ENCODE measurements at places on chromosomes 4 and X.

- DNase-seq, result no peak
Measured at GRCh38 chr4:100162027-100162685, 28.1 kb downstream of the DDIT4L start.

GRCh38 chr4:1243451-1244080 lies 5.4 kb downstream of the CTBP1 start:
- no peak for DNase-seq

DNA sequence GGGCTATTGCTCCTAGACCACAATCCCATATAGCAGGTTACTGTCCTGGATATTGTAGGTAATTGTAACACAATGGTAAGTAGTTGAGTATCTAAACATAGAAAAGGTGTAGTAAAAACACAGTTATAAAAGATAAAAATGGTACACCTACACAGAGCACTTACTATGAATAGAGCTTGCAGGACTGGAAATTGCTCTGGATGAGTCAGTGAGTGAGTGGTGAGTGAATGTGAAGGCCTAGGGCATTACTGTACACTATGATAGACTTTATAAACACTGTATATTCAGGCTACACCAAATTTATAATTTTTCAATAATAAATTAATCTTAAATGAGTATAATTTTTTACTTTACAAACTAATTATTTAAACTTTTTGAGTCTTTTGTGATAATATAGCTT lies 425.7 kb downstream of the PABPC4L start:
- DNase-seq, result peak; percentile 28

DNA sequence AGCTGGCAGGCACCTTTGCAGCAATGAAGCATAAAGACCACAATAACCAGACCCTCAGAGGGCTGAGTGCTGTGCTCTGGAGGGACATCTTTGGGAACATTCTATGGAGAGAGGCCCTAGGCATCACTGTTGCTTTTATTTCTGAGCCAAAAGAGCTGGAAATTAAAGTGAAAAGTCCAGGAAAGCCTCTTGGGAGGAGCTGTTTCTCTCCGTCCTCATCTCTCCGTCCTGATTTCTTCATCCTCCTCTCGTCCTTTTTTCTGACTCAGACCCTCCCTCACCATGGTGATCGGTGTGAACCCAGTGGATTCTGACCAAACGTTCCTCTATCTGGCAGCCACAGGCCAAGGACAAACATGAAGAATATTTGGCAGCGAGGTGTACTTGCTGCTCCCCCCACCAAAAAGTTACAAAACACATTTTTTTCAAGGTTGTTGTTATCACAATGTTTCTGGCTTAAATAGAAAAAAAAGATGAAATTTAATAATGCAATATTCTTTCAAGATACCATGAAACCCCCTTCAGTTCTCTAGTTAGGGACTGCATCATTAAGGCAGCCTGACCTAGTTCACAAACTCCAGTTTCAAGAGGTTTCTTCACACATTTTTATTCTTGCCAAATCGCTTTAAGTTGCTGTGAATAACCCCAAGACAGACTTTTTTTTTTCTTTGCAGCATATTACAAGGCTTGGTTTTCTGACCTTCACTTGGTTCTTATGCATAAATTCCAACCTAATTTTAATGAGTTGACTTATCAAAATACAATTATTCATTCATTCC lies 80.2 kb downstream of the SCD5 start:
- peak; percentile 51 for DNase-seq

DNA sequence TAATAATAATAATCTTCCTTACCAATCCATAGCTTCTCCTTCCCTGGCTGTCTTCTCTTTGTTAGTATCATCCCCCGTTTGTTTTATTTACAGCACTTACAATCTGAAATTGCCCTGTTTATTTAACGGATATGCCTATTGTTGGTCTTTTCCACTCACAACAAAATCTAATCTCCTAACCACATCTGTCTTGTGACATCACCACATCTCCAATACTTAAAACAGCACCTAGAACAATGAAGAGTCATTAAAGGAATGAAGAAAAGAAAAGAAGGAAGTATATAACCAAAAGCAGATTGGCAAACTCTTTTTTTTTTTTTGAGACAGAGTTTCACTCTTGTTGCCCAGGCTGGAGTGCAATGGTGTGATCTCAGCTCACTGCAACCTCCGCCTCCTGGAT lies 38.7 kb upstream of the JADE1 start:
- DNase-seq, result no peak

DNA sequence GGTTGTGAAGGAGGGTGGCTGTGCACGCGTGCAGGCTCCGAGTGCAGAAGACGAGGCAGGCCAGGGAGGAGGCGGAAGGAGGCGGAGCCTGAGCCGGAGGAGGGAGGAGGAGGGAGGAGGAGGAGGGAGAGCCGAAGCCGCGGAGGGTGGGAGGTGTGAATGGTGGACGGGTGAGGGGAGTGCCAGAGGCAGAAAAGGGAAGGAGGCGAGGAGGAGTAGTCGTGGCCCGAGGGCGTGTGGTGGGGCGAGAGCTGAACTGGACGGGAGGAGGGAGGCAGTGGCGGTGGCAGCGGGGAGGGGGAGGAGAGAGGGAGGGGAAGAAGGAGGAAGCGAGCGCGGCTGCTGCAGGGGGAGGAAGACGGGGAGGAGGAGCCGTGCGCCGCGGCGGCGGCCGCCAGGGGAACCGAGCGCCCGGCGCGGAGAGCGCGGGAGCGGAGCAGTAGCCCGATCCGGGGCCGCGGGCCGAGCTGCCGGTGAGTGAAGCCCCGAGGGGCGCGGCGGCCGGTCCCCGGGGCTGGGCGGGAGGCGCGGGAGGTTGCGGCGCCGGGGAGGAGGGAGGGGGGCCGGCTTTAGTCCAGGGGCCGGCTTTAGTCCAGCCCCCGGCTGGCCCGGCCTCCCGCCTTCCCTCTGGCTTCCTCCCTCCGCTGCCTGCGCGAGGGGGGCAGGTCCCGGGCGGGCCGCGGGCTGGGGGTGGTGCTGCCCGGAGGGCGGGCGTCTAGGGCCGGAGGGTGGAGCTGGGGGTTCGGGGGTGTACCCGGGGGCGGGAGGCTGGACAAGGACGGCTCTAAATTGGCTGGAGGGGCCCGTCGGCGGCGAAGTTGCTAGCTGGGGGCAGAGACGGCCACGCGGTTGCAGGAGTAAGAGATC lies at the start of gene TMEM164:
Gene TMEM164, plus strand, starts transcription at position 815 of the 867 bp plus-strand sequence. CDS start 661 bp downstream, outside the sequence.
- peak; percentile 80 for DNase-seq

- DNase-seq, result no peak
Measured at GRCh38 chr4:98574816-98575215, 83.6 kb downstream of the TSPAN5 start.

DNA sequence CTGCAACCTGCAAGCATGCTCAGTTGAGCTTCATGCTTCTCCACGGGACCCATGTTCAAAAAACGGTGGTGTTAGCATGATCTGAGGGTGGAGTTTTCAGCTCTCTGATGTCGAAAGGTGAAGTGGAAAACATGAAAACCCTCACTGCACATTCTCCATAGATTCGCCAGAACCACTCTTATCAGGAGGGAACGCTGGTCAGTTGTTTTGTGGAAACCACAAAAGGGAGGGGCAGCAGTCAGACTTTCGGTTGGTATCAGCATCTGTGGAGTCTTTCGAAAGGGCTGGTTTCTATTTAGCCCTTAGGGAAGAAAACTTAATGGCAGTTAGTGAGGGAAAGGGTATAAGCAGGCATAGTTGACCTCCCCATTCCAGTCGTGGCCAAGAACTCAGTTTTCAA lies 12.6 kb downstream of the PPA2 start:
- DNase-seq, result peak; percentile 18

- DNase-seq, result peak; percentile 21
Measured at GRCh38 chr4:76215077-76215476, 1.5 kb upstream of the SCARB2 start.

GRCh38 chrX:12441381-12442128 lies 303.3 kb downstream of the FRMPD4 start:
- DNase-seq, result peak; percentile 84

DNA sequence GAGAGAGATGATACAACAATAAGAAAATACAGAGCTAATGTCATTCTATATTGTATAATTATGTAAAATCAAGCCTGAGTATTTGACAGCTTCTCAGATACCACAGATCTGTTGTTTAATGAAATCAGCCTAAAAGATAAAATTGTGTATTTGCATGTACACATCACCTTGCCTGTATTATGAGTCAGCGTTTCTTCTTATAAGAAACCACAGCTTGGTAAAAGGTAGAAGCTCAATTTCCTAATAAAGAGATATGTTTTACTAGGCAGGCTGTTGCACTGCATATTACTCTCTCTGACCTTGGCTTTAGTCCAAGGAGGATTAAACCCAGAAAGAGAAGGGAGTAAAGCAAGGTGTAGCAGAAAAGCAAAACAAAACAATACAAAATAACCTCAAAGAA lies 121.3 kb downstream of the PPARGC1A start:
- no peak for DNase-seq

- DNase-seq, result peak; percentile 15
Measured at GRCh38 chr4:51825341-51825740, 17.6 kb upstream of the DCUN1D4 start.

- peak; percentile 68 for DNase-seq
Measured at GRCh38 chrX:101415180-101416145, 7.4 kb downstream of the HNRNPH2 start.

GRCh38 chr4:120085705-120086104 lies 19.1 kb upstream of the MAD2L1 start:
- peak; percentile 51 for DNase-seq

GRCh38 chrX:4263030-4263803 lies 549.8 kb upstream of the PRKX start:
- no peak for DNase-seq

DNA sequence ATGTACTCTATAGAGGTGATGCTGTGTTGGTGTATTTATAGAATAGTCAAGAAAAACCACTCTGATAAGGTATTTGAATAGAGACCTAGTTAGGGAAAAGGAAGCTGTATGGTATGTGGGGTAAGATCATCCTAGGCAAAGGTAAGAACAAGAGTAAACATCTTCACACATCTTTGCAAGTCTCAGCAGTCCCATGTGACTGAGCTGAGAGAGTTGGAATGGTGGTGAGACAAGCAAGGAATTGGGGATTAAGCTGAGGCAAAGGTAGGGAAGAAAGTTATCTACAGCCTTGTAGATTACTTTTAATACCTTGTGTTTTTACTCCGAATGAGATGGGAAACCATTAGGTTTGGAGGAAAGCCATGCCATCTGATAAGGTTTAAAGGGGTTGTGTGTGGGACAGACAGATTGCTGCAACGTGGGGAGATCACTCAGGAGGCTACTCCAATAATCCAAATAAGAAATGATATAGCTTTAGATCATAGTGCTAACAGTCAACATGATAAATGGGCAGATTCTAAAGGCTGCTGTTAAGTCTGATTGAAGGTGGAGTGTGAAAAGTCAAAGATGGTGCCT lies 31.7 kb upstream of the MANBA start:
- DNase-seq, result no peak

- DNase-seq, result peak; percentile 39
Measured at GRCh38 chr4:128384091-128384520, 96.5 kb upstream of the PGRMC2 start.

GRCh38 chrX:153388722-153389459 lies 12.3 kb downstream of the PNMA6E start:
- no peak for DNase-seq

DNA sequence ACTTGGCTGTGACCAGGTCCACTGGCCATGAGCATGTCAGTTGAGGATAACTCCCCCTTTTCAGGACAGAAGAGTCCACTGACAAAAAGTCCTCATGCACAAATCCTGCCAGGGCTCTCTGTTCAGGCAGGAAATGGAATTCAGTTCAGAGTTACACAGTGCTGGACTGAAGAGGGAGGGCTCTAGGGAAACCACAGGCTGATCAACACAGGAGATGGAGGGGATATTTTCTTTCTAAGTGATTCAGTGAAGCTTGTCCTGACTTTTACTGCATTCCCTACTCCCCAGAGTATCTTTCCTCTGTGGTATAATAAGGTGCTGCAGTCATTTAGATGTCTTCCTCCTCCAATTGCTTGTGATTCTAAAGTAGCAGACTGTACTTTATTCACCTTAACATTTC lies 335.5 kb upstream of the IGFBP7 start:
- DNase-seq, result no peak

GRCh38 chr4:814312-814850 lies 11.5 kb downstream of the CPLX1 start:
- no peak for DNase-seq

- peak; percentile 8 for DNase-seq
Measured at GRCh38 chrX:64204252-64204651, 1.3 kb downstream of the AMER1 start.

- peak; percentile 35 for DNase-seq
Measured at GRCh38 chr4:117093571-117093970, 8.2 kb upstream of the TRAM1L1 start.

GRCh38 chr4:163243297-163243981 lies 76.7 kb upstream of the NAF1 start:
- no peak for DNase-seq

GRCh38 chr4:80257851-80258250 lies 8.6 kb upstream of the FGF5 start:
- DNase-seq, result no peak

GRCh38 chr4:181157647-181158046 lies 1085.6 kb upstream of the TENM3 start:
- DNase-seq, result no peak

- peak; percentile 62 for DNase-seq
Measured at GRCh38 chrX:16826207-16826606, 39.9 kb downstream of the TXLNG start.

DNA sequence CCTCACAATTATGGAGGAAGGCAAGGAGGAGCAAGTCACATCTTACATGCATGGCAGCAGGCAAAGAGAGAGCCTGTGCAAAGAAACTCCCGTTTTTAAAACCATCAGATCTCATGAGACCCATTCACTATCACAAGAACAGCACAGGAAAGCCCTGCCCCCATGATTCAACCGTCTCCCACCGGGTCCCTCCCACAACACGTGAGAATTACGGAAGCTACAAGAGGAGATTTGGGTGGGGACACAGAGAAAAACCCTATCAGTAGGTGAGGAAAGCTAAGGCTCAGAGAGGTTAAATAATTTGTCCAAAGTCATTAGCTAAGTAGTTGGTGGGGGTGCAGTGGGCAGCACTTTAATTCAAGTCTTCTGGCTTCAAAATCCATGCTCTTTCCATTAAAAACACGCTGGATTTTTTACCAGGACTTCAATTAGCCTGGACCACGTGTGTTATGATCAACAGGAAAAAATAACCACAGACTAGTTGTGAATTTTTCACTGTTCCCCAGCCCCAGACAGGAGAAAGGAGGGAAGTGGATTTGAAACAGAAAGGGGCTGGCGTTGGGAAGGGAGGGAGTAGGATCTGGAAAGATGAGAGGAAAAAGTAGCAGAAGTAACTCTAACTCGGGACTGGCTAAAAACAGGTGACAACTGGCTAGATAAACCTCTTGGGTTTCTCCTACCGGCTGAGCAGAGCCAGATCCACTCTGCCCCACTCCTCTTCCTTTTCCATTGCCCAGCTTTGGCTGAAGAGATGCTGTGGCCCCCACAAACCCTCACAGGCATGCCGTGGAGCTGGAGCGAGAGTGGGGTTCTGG lies 986 bp downstream of the MTMR8 start:
- no peak for DNase-seq
